ENCODE measurements at places on chromosomes 7 and 10.

GRCh38 chr10:44932517-44933450 is 21.6 kb downstream of the TMEM72 start:
- no peak for DNase-seq

- no peak for DNase-seq
Measured at GRCh38 chr7:112986256-112987031, 100.2 kb downstream of the GPR85 start.

GRCh38 chr10:28220811-28221210 is 82.1 kb downstream of the MPP7 start:
- DNase-seq = no peak

GRCh38 chr10:110867807-110868465 is 3.8 kb upstream of the PDCD4 start:
- no peak for DNase-seq

DNA sequence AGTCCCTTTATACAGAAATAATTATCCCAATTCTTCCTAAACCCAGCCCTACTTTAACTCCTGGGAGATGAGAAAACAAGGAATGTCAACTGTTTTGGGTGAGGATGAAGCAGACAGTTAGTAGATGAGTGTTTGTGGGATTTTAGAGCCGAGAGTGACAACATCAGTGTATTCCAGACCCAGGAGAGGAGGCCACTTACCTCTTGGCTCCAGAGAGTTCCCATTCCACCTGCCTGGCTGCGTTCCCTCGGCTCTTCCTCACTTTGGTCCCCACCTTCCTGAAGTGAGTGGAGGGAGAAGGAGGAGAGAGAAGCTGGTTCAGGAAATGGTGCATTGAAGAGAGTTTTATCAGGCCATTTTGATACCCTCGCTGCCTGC is 579 bp downstream of the KEL start:
- no peak for DNase-seq

DNA sequence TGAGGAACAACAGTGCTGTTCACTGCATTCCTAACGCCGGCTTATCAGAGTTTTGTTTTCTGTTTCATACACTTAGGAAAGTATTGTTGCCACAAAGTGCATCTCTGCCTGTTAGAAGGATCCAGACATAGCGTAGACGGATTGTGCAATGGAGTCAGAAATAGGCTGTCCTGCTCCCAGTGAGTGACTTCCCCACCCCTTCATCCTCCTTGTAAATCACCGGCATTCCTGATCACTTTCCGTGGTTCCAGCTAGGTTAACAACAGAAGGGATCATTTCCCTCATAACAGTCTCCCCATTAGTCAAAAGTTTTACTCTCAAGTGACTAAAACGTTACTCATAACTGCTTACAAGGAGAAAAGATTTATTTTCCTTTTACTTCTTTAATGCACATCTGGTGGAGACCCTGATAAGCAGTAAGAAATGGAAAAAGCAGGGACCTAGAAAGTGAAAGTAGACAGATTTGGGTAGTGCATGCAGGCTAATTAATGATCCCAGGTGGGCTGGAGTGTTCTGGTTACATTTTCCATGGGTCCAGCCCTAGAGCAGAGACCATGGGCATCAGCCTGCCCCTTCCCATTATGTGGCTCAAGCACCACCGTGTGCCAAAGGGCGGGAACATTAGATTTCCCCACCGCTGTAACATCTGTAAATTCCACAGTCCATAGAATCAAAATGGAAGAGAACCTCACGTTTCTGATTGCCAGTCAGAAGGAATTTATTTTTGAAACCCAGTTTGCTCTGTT is 395.1 kb upstream of the GALNT17 start:
- peak; percentile 72 for DNase-seq

DNA sequence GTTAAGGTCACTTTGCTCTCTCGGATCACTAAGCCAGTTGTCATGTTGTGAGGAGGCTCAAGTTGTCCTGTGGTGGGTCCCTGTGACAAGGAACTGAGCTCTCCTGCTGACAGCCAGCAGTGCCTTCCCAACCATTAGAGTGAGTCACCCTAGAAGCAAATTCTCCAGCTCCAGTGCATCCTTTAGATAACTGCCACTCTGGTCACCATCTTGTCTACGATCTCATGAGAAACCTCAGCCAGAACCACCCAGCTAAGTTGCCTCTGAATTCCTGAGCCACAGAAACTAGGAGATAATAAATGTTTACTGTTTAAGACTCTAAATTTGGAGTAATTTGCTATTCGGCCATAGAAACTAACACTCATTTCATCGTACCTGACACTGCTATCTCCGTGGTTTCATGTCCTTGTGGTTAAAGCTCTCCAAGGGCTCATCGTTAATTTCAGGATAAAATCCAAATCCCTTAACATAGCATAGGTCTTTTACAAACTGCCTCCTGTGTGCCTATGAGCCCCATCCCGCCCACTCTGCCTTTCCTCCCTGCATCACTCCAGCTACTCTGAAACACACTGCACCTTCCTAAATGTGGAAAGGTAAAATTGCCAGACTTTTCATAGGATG is 56.5 kb upstream of the WIPF3 start:
- DNase-seq = no peak

GRCh38 chr7:22413211-22413610 is 56.3 kb upstream of the RAPGEF5 start:
- no peak for DNase-seq

DNA sequence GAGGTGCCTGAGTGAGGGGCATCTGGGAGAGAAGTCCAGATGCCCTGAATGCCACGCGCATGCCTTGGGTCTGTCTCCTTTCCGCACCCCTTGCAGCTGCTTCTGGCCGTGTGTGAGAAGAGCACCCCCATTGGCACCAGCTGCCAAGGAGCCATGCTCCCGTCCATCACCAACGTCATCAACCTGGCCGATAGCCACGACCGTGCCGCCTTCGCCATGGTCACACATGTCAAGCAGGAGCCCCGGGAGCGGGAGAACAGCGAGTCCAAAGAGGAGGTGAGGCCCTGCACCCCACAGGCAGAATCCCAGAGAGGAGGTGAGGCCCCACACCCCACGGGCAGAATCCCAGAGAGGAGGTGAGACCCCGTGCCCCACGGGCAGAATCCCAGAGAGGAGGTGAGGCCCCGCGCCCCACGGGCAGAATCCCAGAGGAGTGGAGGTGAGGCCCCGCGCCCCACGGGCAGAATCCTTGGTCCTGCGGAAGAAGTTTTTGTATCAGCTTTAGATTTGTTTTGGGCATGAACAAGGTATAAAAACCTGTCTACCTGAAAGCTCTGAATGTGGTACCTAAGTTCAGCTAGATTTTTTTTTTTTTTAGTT is 91.8 kb downstream of the TRRAP start:
- DNase-seq = no peak

DNA sequence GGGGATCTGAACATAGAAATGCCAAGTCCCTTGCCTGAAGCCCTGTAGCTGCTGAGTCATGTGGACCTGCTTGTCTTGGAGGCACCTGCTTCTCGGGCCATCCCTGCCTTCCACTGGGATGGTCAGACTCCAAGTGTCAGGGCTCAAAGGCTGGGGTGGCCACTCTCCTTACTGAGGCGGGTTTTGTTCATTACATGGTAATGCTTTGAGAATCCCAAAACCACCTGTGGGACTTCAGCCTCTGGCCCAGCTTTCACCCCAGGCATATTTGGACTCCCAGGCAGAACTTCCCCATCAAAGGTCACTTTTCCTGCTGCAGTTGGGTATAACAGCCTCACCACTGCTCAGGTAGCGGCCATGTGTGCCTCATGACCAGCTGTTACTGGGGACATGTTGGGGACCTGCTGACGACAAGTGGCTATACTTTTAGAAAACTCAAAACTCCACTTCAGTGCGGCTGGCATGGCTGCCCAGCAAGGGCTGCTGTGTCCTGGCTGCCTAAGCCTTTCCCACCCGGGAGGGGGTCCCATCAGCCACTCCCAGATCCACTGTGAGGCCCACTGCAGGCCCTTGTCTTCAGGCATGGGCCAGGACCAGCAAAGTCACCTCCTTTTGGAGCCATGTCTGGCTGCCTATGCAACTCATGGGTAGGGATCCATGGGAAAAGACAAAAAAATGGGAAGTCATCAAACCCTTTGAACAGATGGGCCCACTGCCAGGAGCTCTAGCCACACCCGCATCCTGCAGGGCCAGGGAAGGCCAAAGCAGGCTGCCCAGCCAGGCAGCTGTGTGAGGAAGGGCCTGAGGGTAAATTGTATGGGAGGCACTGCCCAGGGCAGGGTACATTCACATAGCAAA is 96.7 kb downstream of the ARHGAP22 start:
- DNase-seq = no peak

- DNase-seq = no peak
Measured at GRCh38 chr10:98257198-98257597, 10.8 kb downstream of the LOXL4 start.

- DNase-seq = no peak
Measured at GRCh38 chr10:104104418-104104817, 17.6 kb upstream of the SFR1 start.

DNA sequence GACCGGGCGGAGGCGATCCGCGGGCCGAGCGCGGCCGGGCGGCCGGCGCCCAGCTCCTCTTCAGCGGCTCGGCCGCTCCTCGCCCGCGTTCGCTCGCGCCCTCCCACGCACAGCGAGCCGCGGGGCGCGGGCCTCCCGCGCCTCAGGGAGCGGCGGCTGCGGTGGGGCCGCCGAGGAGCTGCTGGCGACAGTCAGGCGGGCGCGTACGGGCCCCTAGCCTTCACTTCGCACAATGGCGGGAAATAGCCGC is at the start of gene MCMBP:
Gene MCMBP, minus strand, starts transcription at position 234 of the 250 bp plus-strand sequence. CDS start 259 bp downstream, outside the sequence.
- DNase-seq = no peak

DNA sequence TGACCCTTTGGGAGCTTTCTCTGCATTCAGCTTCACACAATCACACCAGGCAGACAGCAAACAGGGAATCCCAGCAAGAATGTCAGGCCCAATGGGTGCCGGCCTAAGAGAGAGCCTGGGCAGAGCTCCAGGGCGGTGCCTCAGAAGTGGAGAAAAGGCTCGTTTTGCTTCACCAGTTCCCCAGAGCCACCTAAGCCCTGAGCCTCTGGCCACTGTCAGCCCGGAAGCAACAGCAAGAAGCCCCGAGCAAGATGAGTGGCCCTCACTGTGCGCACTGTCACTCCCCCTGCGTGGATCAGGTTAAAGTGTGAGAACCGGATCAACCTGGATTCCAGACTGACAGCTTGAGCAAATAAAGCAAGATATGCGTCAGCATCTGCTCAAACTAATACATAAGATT is 14.7 kb downstream of the CNPY1 start:
- DNase-seq = no peak

GRCh38 chr7:142513178-142513955 is 235.9 kb upstream of the PRSS1 start:
- DNase-seq = no peak

DNA sequence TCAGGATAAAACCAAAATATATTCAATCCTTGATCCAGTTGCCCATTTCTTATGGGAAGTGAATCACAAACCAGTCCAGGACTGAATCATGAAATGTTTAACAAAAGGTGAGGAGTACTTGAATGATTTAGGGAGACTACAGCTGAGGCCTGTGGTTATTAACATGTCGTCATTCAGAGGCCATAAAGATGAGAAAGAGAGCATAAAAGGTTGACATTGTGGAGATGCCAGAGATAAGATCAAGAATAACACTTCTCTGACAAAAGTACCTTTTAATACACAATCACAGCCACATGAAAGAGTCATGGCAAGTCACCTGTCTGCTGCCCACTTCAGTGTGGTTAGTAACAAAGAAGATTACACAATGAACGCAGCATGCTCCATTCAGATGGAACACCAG is 1195.7 kb upstream of the SORCS1 start:
- peak; percentile 26 for DNase-seq

DNA sequence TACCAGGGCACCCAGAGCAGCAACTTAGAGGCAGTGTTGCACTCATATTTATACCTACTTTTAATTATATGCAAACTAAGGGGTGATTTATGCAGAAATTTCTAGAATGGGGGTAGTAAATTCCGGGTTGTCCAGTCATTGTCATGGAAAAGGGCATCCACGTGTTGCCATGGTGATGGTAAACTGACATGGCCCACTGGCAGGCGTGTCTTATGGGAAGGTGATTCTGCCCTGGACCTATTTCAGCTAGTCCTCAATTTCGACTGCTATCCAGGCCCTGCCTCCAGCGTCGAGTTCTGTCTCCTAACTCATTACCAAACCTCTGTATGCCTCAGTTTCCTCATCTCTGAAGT is 12.8 kb downstream of the SNX8 start:
- no peak for DNase-seq

DNA sequence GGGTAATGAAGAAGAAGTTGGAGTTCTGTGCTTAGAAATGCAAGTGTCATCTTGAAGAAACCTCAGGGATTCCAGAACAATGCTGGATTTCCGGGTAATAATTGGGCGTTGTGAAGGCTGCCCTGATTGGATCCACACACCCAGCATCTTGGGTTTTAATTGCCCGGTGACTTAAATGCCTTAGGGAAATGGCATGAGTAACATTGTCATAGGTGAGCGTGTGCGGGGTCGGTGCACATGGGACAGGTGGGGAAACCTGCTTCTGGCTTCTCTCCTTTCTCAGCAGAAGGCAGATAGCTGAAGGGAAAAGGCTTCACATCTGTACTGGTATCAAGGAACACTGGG is 15.2 kb upstream of the CAMK1D start:
- no peak for DNase-seq

All from skeletal muscle cell (primary cell).